Stimulated activated CD8-positive, alpha-beta memory T cell treated with anti-CD3 and anti-CD28 coated beads, Interleukin-7, amount 100 ng/mL, for 48 hours (primary cell): ENCODE measurements at places on chromosomes 6 and 20.

DNA sequence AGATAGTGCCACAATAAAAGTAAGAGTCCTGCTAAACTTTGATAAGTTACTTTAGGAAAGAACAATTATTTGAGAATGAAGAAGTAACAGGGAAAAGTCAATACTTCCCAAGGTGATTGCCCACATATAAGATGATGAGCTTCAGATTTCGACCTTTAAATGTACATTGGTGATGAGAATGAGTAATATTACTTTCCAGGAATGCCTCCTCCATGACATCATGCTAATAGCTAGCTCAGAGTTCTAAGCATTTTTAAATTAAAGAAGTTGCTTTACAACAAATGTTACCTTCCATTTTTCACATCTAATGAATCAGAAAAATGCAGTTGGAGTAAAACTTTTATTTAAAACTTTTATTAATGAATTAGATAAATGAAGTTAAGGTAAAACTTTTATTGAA lies 22.5 kb upstream of the OPN5 start:
- no peak for DNase-seq

GRCh38 chr6:14322841-14323240 lies 205.3 kb downstream of the CD83 start:
- no peak for DNase-seq

DNA sequence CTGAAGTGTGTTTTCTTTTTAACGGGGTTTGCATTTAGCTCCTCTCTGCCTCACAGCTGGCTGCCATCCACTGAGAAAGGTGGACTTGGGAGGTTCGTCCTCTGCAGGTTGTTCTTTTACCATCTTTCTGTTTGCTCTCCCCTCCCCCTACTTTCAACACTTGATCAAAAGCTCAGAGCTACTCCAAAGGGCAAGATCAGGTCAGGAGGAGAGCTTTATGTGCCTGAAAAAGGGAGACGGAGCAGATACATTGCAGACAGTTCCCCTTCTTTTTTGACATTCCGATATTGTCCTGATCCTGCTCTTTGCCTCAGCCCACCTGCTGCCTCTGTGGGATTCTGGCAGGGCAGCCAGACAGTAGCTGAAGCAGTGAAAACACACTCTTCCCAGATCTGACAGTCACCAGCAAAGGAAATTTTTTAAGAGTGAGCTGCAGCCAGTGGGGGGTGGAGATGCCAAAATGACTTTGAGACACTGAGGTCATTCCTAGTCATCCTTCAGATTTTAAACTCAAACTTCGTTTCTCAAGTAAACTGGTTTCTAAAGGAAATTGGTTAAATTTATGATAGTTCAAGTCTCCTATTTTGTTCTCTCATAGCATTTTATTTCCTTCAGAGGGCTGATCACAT lies 26.5 kb downstream of the SMLR1 start:
- no peak for DNase-seq

GRCh38 chr6:35552285-35552917 lies 39.7 kb upstream of the TULP1 start:
- DNase-seq = peak; percentile 17

DNA sequence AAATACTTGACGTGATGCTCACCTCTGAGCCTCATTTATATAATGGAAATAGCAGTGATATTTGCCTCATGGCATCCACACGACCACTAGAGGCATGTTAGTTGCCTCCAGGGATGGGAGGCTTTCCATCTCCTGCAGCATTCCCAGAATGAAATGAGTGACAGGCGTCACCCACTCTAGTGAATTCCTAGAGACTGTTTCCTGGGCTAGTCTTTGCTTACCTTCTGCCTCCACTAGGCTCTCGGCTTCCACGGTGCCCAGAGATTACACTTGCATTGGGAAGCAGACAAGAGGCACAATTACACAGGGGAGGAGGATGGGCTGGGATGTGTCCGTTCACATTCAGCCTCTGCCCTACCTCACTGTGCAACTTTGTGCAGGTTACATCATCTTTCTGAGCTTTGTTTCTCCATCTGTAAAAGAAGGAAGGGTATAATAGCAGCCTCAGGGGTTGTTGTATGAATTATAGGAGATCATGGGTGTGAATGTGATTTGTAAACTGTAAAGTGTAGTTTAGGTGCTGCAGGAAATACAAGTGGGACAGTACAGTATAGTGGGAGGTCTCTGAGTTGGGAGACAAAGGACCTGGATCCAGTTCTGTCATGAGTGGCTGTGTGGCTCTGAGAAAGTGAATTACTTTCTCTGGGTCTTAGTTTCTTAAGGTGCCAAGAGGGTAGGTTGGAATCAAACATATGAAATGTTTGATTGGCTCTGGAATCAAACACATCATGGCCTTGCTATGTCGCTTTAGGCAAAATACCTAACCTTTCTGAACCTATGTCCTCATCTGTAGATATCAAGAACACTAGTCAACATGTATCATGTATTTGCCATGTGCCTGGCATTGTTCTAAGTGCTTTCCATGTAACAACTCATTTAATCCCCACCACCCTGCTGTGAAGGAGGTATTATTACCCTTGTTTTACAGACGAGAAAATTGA lies 3.6 kb upstream of the VSTM2L start:
- no peak for DNase-seq

GRCh38 chr6:41939176-41939847 lies 2.3 kb downstream of the CCND3 start:
- DNase-seq = no peak

DNA sequence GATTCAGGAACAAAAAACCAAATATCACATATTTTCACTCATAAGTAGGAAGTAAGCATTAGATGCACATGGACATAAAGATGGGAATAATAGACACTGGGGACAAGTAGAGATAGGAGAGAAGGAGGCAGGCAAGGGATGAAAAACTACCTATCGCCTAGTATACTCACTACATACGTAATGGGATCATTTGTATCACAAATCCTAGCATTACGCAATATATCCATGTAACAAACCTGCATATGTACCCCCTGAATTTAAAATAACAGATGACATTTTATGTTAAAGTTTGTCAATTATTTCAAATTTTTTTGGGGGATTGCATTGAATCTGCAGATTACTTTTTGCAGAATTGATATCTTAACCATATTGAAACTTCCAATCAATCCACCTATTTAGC lies 660.5 kb upstream of the MAN1A1 start:
- no peak for DNase-seq

DNA sequence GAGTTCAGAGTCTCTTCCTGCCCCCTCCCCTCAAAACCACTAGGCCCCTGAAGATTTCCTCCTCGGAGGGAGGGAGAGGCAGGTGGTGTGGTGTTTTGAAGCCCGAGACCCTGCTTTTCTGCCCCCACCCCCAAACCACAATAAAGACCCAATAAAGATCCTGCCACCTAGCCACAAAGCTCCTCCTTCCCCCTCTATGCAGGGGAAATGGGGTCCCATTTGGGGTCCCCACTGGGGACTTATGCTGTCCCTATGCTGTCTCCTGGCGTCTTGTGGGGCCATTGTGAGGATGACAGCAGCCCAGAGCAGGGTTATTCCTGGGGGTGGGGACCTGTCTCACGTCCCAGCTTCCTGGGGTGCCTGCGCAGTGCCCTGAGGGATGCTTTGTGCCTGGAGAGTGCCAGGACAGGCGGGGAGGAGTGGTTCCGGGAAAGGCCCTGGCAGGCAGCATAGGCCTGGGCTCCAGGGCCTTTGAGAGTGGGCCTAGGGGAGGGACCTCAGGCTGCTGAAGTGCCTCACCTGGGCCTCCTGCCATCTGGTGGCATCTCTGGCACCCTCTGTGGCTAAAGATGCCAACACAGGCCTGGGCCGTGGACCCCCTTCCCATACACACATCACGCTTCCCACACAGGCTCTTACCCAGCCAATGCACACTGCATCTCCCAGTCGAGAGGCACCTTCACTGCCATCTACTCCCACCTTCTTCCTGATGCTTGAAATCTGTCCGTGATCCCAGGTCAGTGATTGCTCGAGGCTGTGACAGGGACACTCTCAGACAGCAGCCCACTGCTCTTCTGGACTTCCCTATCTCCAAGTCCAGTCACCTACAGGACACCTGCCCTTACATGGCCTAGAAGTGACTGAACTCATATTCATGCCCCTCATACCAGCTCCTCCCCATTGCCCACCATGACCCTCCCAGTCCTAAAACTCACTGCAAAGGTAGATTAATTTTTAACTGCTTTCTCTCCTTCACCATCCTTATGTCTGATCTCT lies 7.9 kb upstream of the ARMC12 start:
- no peak for DNase-seq

- no peak for DNase-seq
These were observed 734 bp downstream of the TPBG start for GRCh38 chr6:82364087-82365015.

DNA sequence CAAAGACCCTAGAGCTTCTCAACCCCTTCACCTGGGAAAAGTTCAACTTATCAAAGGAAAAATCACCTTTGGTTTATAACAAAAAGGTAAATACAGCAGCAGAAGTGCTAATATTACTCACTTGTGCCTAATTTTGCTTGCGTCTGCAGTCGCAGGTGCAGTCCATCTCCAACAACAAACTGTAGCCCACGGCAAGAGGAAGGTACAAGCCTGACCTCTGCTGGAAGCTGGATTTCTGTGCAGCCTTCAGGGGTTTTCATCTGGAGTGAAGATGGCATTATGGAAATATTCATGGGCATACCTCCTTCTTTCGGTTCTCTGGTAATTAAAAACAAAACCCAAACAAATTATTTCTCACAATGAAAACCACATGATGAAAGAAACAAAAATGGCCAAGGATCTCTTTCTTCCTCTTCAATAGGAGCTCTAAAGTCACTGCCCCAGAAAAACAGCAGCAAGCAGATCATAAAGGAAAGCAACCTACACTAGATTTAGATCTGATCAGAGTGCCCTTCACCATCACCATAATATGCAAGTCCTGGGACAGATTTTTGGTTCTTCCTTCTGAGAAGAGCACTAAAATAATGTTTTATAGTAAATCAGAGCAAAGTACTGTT lies 7.8 kb downstream of the UBE3D start:
- DNase-seq = no peak

- peak; percentile 51 for DNase-seq
These were observed at the start of gene RIPOR2 for GRCh38 chr6:24935366-24936152. Gene RIPOR2 (minus strand): TSS chr6:24935960. CDS start chr6:24935898, 62 bp downstream.

DNA sequence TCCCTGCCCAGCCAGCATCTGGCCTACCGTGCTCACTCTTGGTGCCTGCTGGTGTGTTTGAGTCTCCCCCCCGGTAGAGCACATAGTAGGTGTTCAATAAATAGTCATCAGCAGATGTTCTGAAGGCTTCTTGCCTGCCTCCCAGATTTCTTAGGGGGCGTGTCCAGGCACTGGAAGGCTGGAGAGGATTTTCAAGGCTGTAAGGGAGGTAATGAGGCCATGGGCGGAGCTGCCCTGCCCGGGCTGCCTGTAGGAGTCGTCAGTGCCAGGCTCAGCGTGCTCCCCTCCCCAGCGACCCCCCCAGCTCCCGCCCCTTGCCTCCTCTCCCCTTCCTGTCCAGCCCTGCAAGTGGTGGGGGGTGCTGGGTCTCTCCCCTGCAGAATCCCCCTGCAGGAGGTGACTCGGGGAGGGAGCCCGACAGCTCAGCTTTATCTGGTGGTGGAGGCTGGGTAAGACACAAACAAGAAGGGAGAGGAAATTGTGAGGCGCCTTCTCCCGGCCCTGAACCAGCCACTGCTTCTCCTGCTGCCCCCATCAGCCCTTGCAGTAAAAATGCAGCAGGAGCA lies 55.9 kb downstream of the BCAS4 start:
- DNase-seq = no peak

- no peak for DNase-seq
These were observed 85.2 kb upstream of the CCDC167 start for GRCh38 chr6:37584654-37585522.

- DNase-seq = no peak
These were observed 1.1 kb upstream of the ZNF343 start for GRCh38 chr20:2509794-2510193.

DNA sequence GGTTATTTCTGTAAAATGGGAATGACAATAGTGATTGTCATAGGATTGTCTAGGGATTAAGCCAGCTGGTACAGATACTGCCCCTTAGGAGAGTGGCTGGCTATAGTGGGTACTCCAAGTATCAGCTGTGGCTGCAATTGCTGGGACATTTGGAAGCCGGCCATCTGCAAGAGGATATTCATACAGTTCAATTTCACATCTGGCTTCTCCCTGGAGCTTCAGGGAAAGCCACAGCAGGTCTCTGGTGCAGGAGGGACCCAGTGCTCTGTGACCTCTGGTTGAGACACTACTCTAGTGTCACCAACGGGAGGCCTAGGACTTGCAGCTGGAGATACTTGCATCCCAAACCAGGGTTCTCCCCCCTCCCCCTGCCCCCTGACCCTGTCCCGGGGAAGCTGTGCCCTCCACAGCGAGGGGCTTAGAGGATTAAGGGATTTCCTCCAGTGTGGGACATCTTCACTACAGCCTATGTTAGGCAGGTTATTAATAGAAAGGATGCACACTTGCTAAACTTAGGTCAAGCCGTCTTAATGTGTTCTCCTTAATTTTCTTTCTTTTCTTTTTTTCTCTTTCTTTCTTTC lies 2.7 kb downstream of the SLC2A10 start:
- DNase-seq = no peak

DNA sequence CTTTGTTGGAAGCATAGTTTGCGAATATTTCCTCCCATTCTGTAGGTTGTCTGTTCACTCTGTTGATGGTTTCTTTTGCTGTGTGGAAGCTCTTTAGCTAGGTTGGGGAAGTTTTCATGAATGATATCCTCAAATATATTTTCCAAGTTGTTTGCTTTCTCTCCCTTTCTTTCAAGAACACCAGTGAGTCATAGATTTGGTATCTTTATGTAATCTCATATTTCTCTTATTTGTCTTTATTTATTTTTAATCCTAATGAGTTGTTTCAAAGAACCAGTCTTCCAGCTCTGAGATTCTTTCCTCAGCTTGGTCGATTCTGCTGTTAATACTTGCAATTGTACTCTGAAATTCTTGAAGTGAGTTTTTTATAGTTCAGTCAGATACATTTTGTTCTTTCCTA lies 628.0 kb upstream of the ID4 start:
- no peak for DNase-seq
